ENCODE measurements at places on chromosomes 2 and 18.
A peak's percentile ranks its signal among the peaks of the same experiment; 100 is the strongest.

- no peak for DNase-seq
Measured at GRCh38 chr2:71285706-71286105, 45.9 kb upstream of the ZNF638 start.

GRCh38 chr18:55228191-55228590, 268.9 kb upstream of the CCDC68 start:
- no peak for DNase-seq

GRCh38 chr2:108385411-108386071, 7.8 kb downstream of the SULT1C4 start:
- no peak for DNase-seq

- no peak for DNase-seq
Measured at GRCh38 chr2:160096409-160096808, 34.0 kb upstream of the PLA2R1 start.

- no peak for DNase-seq
Measured at GRCh38 chr2:3462493-3463104, 56.7 kb downstream of the ADI1 start.

DNA sequence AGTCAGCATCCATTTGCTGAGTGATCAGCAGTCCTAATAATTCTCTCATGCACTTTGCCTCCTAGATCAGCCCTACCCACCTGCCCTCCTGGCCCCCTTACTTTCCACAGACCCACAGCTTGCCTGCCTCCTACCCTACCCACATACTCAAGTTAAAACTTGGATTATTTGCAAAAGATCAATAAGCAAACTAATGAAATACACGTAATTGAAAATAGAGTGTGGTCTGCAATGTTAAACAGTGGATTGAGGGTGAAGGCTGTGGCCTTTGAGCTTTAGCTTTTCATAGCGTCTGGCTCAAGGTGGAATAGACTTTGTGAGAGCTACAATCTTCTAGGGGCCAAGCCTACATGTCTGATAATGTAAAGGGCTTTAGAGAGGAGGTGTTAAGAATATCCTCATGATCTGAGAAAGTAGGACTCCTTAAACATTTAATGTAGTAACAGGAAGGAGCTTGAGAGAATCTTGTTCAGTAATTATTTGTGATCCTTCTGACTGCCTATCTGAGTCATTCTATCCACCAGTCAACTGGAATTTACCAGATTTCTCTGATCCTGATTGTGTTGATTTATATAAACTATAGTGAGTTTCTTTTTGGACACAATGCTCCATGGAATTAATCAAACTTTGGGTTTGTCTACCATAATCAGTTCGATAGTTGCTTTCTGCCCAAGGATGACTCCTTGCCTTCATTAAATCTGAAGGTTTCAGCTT, 310.0 kb downstream of the HRH4 start:
- no peak for DNase-seq

- DNase-seq, result no peak
Measured at GRCh38 chr2:134029418-134029817, 224.5 kb upstream of the MGAT5 start.

DNA sequence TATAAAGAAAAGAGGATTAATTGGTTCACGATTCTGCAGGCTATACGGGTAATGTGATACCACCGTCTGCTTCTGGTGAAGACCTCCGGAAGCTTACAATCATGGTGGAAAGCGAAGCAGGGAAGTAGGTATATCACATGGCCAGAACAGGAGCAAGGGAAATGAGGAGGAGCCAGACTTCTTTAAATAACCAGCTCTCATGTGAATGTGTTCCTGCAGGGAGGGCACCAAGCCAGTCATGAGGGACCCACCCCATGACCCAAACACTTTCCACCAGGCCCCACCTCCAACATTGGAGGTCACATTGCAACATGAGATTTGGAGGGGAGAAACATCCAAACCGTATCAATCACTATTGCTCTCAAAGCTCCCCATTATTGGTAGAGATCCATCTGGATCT, 61.8 kb downstream of the EFEMP1 start:
- no peak for DNase-seq

- no peak for DNase-seq
Measured at GRCh38 chr2:23546913-23547312, 161.9 kb downstream of the KLHL29 start.

GRCh38 chr2:138997346-138997745, 217.2 kb upstream of the NXPH2 start:
- DNase-seq, result no peak

DNA sequence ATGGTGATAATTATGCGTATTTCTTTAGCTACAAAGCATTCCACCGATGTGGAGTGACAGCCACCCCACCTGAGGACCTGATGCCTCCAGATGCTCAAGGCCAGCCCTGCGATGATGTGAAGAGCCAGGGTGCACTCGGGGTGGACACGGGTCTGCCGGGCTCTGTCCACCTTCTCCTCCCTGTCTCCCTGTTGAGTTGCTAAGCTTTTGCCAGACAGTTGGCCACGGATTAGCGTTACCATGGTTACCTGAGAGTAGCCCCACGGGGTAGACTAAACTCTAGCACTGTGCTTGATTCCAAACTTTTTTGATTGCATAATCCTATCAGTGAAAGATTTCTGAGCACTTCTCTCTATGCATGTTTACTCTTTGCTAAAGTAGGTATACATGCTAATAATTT, 86.2 kb downstream of the SMIM21 start:
- no peak for DNase-seq

DNA sequence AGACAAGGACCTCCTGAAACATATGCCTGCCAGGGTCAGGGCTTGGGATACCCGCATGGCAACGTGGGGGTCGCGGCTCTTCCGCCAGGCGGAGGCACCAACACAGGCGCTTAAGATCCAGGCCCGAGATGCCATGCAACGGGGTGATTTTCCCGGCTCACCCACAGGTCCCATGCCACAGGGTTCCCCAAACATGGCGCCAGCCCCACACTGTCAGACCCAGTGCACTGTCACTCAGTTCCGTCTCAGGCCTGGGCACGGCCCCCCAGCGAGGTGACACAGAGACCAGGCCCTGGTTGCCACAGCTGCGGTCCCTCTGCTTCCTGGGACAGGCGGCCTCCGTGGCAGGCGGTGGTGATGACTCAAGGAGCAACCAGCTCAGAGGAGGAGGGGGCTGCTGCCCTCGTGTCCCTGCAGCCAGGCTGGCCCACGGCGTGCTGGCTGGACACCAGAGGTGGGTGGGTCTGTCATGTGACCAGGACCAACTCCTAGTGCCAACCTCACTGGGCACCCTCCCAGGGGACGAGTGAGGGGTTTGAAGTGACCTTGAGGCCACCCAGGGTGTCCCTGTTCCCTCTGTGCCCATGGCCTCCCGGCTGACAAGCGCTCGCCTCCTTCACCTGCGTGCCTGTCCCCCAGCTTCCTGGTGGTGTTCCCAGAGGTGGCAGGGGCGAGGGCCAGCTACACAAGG, 4.9 kb downstream of the PDCD1 start:
- no peak for DNase-seq

- no peak for DNase-seq
Measured at GRCh38 chr2:119853777-119854399, 94.2 kb downstream of the PTPN4 start.

DNA sequence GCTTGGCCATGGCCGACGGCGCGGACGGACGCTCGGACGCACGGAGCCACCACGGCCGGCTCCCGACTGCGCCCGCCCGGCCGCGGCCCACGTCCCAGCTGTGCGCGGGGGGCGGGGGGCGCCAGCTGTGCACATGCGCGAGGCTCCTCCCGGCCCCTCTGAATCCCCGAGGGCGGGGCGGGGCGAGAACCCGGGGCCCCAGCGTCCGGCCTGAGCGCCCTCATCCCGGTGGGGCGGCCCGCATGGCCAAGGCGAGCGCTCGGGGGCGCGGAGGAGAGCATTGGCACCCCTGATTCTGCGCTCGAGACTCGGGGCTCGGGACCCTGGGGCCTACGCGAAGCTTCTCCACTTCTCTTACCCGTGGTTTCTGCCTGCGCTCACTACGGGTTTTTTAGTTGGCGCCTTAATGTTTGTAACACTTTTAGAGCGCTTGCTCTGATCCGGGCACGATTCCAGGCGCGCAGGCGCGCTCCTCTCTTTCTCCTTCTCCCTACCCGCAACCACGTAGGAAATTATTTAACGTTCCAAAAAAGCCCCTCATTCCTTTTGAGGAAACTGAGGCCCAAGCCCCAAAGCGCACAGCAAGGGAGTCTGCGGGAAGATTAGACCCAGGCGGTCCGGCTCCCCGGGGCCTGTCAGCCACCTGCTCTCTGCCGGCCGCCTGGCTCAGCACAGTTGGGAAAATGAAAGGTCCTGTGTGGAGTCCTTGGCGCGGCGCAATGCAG, at the start of gene PXDN:
Gene PXDN (minus strand): TSS at position 70 of the 725 bp plus-strand sequence. CDS start 60 bp downstream, at position 10.
- DNase-seq, result peak; percentile 74

- DNase-seq, result no peak
Measured at GRCh38 chr2:104340879-104341828, 512.8 kb upstream of the POU3F3 start.

DNA sequence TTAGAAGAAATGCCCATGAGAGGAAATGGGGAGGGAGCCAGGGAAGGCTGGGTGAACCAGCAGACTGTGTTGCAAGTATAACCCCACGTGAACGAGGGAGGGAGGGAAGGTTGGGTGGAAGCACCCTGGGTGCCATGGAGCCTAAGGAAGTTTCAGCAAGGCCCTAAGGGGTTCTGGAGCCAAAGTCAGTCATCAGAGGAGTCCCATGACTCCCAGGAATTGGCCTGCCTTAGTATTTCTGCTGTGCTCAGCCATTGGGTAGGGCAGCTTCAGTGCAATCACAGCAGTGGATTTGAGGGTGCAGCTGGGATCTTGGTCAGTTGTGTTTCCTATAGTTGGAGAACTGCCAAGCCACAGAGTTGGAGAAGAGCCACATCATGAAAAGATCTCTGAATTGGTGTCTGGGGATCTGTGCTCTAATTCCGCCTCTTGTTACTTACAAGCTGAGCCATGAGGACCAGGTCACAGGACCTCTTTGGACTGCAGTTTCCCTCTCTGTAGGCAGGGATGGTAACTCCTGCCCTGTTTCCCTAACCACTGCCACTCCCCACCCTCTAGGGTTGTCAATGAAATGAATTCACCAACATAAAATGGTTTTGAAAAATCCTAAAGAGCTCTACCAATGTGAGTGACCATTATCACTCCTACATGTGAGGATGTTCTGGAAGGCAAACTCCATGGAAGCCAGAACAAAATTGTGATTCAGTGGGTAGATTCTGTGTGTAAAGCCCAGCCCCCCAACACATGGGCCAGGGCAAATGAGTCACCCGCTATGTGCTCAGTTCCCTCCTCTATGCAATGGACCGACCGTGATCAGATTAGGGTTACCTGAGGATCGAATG, 108.9 kb downstream of the CLIP4 start:
- peak; percentile 54 for DNase-seq

- DNase-seq, result no peak
Measured at GRCh38 chr2:230208576-230208975, 11.2 kb downstream of the SP110 start.

GRCh38 chr2:3683748-3684454, 19.5 kb upstream of the DCDC2C start:
- DNase-seq, result no peak

DNA sequence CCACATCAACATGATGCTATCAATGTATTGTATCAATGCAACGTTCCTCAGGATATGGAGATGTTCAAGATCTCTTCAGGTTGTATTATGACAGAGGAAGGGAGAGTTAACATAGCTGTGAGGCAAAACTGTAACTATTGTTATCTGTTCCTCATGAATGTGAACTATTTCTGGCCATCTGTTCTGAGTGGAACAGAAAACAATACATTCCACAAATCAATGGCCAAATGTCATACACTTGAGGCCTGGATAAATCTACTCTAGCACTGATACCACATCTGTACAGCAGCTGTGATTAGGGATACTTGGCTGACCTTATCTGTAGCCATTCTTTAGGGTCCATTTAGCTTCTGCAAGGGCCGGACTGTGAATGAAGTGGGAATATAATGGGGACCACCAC, 447.9 kb downstream of the IRS1 start:
- no peak for DNase-seq

DNA sequence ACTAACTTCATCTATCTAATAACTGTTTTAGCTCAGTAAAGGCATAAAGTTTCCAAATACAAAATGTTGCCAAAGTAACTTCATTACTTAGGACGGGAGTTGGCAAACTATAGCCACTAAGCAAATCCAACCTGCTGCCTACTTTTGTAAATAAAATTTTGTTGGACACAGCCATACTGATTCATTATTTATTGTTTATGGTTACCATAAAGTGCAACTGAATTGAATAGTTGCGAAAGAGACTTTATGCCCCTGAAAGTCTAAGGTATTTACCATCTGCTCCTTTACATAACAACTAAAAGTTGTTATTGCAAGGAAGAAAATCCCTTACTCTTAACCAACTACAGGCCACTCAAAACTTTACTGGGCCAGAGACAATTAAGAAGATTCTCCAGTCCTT, 256.7 kb upstream of the RBBP8 start:
- DNase-seq, result no peak

GRCh38 chr2:105635564-105635963, 109.1 kb upstream of the NCK2 start:
- DNase-seq, result no peak

- no peak for DNase-seq
Measured at GRCh38 chr2:170229125-170229524, 51.2 kb downstream of the MYO3B start.

GRCh38 chr18:26386002-26386401, 159.8 kb downstream of the TAF4B start:
- peak; percentile 13 for DNase-seq

DNA sequence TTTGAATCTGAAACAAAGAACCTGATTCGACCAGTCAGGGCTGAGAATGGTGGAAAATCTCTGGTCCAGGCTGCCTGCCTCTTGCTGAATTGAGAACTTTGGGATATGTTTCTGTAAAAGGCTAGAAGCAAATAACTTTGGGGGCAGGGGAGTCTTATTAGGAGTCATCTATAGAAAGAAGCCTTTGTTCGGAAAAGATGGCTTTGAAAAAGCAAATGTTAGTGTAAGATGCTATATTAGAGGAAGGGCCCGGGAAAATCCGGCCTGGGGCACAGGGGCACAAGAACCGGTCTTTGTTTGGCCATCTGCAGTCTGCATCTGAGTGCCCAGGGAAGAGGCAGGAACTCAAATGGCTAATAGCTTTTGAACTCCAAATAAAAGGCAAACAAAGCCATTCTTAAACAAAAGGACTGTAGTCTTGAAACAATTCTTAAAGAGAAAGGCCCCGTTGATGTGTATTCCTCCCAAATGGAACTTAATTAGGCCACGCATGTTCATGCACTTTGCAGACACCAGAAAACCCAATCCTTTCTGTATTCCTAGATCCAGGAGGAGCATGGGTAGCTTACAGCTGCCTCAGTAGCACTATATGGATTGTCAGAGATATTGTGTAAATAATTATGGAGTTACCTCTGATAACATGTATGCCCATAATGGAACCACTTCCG, 180.0 kb upstream of the ARL4C start:
- DNase-seq, result no peak

DNA sequence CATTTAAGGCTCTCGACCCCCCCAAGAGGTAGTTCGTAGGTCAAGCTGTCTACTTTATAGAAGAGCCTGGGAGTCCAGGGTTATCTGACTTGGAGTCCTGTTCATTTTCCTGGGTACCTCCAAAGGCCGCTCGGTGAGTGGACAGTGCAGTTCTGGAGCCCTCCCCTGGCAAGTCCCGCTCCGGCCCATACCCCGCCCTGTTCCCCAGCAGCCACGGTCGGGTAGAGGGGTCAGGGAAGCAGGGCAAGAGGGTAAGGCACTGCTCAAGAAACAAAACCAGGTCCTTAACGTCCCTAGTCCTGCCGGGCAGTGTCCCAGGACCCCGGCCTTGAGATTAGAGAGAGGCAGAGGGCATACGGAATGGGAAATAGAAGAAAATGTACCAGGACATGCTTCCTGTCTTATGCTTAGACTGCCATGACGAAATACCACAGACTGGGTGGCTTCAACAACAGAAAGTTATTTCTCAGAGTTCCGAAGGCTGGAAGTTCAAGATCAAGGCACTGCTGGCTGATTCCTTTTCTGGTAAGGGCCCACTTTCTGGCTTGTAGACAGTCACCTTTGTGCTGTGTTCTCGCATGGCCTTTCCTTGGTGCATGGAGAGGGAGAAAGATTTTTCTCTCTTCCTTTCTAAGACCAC, 5.4 kb upstream of the HPCAL1 start:
- no peak for DNase-seq
